ENCODE measurements at places on chromosomes 12 and 14.
A peak's percentile ranks its signal among the peaks of the same experiment; 100 is the strongest.

DNA sequence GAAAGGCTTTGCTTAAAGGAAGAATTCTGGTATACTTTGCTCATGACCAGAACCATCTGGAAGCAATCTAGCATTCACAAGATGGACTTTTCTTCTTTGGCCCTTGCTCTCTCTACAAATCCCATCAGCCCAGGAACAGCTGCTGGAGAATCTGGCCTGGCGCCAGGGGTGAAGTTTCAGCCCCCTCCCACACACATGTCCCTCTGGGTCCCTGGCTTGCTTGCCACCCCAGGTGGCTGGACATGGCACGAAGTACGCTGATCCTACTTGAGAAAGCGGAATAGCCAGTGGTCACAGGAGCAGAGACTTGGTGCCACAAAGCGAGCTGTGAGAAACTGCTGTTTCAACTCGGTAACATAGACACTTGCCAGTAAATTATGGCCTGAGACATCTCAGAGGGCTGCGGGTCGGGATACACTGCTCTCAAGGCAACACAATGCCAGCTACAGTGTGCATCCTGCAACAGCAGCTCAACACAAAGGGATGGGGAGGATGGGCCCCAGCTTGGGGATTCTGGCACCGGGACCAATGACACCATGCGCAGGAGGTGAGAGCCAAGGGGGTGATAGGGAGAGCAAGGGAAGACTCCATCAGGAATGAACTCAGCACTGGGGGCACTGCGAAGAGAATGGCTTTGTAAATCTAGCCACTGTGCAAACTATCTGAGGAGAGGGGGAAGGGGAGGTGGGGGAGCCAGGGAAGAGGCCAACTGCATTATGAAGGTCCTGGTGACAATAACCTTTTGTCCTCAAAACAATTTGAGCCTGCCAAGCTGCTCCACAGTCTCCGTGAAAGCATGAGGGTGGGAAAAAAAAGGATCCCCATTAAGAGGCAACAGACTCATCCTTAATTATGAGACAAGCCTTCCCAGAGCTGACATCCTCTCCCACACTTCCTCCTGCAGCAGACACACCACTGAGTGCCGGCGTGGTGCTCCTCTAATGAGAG, 219.9 kb downstream of the PPM1H start:
- H3K27ac ChIP-seq = peak overlapping the region; percentile 9
- peaks cover 4% of the 10 kb centered on the region for H3K36me3 ChIP-seq
- H3K4me3 ChIP-seq = no peak overlapping the region
- DNase-seq = peak; percentile 77

- no peaks in the 10 kb centered on the region for H3K36me3 ChIP-seq
- no peak overlapping the region for H3K27ac ChIP-seq
- H3K27me3 ChIP-seq = no peaks in the 10 kb centered on the region
- H3K4me1 ChIP-seq = no peaks in the 10 kb centered on the region
Measured at GRCh38 chr14:79652513-79653307, 558.6 kb downstream of the DIO2 start.

DNA sequence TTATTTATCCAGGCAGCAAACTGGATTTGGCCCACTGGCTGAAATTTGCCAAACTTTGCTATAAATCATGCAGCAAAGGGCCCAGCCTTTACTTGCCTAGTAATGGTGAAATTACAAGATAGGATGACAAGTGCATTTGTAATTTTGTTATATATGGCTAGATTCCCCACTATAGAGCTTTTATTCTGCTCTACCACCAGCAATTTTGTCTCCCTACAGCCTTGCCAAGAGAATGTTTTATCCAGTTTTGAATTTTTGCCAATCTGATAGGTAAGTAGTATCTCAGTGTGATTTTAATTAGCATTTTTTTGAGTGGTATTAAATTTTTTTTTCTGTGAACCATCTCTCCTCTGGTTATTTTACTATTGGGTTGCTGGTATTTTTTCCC, 161.6 kb downstream of the SLC41A2 start:
- H3K27ac ChIP-seq = no peak overlapping the region
- DNase-seq = no peak
- no peaks in the 10 kb centered on the region for H3K36me3 ChIP-seq
- no peaks in the 10 kb centered on the region for H3K27me3 ChIP-seq
- H3K4me1 ChIP-seq = no peaks in the 10 kb centered on the region

GRCh38 chr14:64713677-64714076, 9.5 kb downstream of the PLEKHG3 start:
- no peak overlapping the region for H3K4me3 ChIP-seq
- no peaks in the 10 kb centered on the region for H3K36me3 ChIP-seq
- H3K4me1 ChIP-seq = peaks cover 43% of the 10 kb centered on the region
- no peak overlapping the region for H3K27ac ChIP-seq
- no peak for DNase-seq
- H3K27me3 ChIP-seq = no peaks in the 10 kb centered on the region

DNA sequence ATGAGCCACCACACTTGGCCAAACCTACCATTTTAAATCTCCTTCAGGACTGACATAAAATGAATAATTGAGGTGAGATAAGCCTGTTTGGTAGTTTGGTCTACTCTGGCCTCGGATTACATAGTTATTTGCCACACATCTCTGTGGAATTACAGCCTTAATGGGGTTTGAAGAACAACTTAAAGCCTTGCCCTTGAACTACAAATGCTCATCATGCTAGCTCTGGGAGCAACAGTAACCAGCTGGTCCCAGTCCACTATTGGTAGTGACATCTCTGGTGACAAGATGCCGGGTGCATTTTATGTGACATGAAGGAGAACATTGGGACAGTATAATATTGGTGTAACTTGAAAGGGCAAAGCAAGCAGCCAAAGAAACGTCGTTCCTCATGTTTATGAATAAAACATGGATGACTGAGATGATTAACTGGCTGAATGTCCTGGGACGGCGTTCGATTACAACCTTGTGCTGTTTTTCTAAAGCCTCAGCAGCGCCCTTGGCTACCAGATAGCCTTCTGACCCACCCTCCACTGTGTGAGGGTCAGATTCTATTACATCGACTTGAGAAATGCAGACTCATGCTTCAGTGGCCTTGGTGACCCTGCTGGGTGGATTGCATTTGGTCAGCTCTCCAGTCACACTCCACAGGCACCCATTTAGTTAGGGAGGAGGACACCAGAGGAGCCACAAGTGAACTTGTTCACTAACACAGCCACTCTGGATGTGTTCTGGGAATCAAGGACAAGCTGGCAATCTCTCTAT, 41.5 kb downstream of the BEST3 start:
- peak overlapping the region; percentile 36 for H3K27ac ChIP-seq
- no peaks in the 10 kb centered on the region for H3K4me1 ChIP-seq
- H3K4me3 ChIP-seq = peak overlapping the region; percentile 15
- peak; percentile 90 for DNase-seq
- H3K27me3 ChIP-seq = no peaks in the 10 kb centered on the region
- H3K36me3 ChIP-seq = no peaks in the 10 kb centered on the region

GRCh38 chr12:90695415-90695814, 259.6 kb downstream of the CCER1 start:
- no peak overlapping the region for H3K27ac ChIP-seq
- no peaks in the 10 kb centered on the region for H3K27me3 ChIP-seq
- no peak for DNase-seq
- no peaks in the 10 kb centered on the region for H3K36me3 ChIP-seq
- no peak overlapping the region for H3K4me3 ChIP-seq

DNA sequence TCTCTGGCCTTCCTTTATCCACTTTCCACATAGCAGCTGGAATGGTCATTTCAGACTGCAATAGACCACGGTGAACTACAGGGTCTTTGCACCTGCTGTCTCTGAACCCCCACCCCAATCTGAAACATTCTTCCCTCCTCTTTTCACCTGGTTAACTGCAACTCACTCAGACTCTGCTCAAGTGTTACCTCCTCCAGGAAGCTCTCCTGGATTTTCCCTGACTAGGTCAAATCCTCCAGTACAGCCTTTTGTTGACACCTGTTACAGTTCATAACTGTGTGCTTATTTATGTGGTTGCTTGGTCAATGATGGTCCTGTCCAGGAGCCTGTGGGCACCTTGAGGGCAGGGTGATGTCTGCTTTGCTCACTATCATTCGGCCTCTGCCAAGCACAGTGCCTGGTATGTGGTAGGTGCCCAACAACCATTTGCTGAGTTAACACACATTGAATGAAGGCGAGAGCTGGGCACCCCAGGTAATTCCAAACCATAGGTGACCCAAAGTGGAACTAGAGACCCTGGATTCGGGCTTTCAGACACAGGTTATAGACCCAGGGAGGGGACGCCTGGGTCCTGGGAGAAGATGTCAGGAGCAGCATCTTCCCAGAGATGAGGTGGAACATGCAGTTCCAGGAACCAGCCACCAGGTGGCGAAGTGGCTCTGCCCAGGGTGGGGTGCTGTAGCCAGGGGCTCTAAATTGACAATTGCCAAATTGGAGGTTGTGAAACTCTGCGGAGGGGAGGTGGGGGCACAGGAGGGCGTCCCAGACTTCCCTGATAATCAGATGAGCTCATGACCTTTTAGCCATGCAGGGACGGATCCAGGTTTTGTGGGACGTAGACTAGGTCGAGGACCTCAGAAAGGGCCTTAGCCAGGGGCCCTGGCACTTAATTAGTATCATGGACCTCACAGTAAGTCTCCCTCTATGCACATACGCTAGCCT, 28.1 kb downstream of the TRPV4 start:
- H3K27ac ChIP-seq = no peak overlapping the region
- H3K27me3 ChIP-seq = no peaks in the 10 kb centered on the region
- peaks cover 20% of the 10 kb centered on the region for H3K36me3 ChIP-seq
- DNase-seq = peak; percentile 60
- no peak overlapping the region for H3K4me3 ChIP-seq

- no peak overlapping the region for H3K27ac ChIP-seq
- DNase-seq = no peak
- H3K4me1 ChIP-seq = peaks cover 10% of the 10 kb centered on the region
- H3K4me3 ChIP-seq = no peak overlapping the region
- no peaks in the 10 kb centered on the region for H3K36me3 ChIP-seq
Measured at GRCh38 chr14:76867516-76868453, 41.6 kb downstream of the LRRC74A start.

DNA sequence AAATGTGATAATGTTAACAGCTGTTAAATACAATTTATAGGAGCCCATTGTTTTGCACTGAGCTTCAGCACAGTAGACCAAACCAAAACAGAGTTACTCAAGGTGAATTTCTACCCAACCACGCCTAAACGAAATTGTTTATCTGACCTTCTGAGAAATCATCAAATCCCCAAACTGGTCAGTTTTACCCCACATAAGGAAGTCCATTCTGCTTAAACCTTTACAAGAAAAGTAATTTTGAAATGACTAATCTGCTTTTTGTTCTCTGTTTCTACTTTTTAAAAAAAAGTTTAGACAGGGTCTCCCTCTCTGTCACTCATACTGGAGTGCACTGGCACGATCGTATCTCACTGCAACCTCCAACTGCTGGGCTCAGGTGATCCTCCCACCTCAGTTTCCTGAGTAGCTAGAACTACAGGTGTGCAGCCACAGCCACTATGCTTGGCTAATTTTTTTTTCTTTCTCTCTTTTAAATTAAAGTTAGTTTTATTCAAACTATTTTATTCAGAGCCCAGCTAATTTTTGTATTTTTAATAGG, 1.4 kb upstream of the RNF10 start:
- peaks cover 10% of the 10 kb centered on the region for H3K4me1 ChIP-seq
- no peak overlapping the region for H3K4me3 ChIP-seq
- no peak for DNase-seq
- H3K27ac ChIP-seq = no peak overlapping the region
- no peaks in the 10 kb centered on the region for H3K36me3 ChIP-seq
- no peaks in the 10 kb centered on the region for H3K27me3 ChIP-seq

DNA sequence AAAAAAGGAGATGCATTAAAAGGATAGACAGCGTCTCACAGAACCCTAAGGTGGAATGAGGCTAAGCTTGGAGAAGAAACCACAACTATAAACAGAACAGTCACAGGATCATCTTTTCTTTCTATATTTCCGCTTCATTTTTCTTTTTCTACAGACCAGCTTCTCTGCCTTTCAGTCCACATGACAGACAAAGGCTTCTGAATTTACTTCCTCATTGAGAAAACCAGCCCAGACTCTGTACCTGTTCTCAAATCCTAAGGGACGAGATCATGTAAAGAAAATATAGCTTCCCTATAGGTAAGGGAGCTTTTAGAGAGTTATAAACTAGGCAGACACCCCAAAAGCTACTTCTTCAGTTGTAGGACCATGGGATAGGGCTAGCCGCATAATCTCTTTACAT, 17.4 kb downstream of the SGPP1 start:
- no peaks in the 10 kb centered on the region for H3K36me3 ChIP-seq
- no peak overlapping the region for H3K4me3 ChIP-seq
- H3K27me3 ChIP-seq = no peaks in the 10 kb centered on the region
- DNase-seq = no peak

- DNase-seq = no peak
- no peaks in the 10 kb centered on the region for H3K27me3 ChIP-seq
- no peak overlapping the region for H3K4me3 ChIP-seq
- no peak overlapping the region for H3K27ac ChIP-seq
- no peaks in the 10 kb centered on the region for H3K4me1 ChIP-seq
- no peaks in the 10 kb centered on the region for H3K36me3 ChIP-seq
Measured at GRCh38 chr14:62102349-62102725, 340.1 kb downstream of the SNAPC1 start.

GRCh38 chr14:95722525-95723190, 8.7 kb upstream of the TCL1A start:
- H3K27me3 ChIP-seq = no peaks in the 10 kb centered on the region
- H3K27ac ChIP-seq = no peak overlapping the region
- no peak for DNase-seq
- H3K36me3 ChIP-seq = no peaks in the 10 kb centered on the region

DNA sequence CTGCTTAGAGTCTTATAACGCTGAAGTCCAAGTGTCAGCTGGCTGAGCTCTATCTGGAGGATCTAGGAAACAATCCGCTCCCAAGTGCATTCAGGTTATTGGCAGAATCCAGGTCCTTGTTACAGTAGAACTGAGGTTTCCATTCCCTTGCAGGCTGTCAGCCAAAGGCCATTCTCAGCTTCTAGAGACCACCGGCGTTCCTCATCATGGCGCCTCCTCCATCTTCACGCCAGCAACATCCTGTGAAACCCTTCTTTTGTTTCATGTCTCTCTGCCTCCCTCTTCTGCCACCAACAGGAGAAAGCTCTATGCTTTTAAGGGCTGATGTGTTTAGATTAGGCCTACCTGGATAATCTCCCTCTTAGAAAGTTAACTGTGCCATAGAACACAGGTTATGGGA, 133.0 kb upstream of the RASSF8 start:
- H3K36me3 ChIP-seq = no peaks in the 10 kb centered on the region
- H3K27ac ChIP-seq = no peak overlapping the region
- H3K4me1 ChIP-seq = no peaks in the 10 kb centered on the region
- no peak overlapping the region for H3K4me3 ChIP-seq

GRCh38 chr12:79997096-79997791, 62.3 kb upstream of the PPP1R12A start:
- no peaks in the 10 kb centered on the region for H3K27me3 ChIP-seq
- H3K4me1 ChIP-seq = no peaks in the 10 kb centered on the region
- H3K27ac ChIP-seq = no peak overlapping the region
- DNase-seq = no peak
- no peak overlapping the region for H3K4me3 ChIP-seq

Data from kidney (tissue), 22 donors.